ENCODE measurements at places on chromosomes 12 and 14.

- DNase-seq = no peak
Measured at GRCh38 chr14:105430565-105430964, 10.9 kb downstream of the MTA1 start.

- DNase-seq = no peak
Measured at GRCh38 chr12:3294481-3294911, 196.5 kb upstream of the PRMT8 start.

DNA sequence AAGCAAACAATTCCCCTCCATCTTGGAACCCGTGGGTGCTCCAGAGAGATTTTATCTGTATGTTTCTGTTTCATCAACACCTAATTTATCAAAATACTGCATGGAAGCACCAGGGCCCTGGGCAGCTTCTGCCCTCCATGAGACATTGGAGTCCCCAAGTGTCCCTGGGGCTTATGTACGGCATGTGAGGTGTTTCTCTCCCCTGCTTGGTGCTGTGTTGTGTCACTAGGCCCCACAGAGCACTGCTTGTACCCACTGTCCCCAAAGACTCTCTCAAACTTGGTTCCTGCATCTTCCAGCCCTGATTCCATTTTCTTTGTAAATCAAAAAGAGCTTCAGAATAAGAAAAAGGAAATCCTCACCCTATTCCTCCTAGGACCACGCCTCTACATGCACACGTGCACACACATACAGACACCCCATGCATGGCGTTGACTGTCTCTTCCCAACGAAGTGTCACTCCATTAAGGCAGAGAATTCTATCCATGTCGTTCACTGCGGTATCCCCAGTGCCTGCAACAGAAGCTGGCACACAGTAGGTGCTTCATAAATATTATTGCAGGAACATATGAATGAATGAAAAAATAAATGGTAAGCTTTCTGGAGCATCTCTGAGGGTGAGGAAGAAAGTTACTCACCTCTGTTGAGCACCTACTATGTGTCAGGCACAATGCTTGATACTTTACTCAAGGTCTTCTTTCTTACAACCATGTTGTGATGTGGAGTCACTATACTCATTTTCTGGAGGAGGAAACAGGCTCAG lies 191.6 kb downstream of the DICER1 start:
- DNase-seq = no peak

DNA sequence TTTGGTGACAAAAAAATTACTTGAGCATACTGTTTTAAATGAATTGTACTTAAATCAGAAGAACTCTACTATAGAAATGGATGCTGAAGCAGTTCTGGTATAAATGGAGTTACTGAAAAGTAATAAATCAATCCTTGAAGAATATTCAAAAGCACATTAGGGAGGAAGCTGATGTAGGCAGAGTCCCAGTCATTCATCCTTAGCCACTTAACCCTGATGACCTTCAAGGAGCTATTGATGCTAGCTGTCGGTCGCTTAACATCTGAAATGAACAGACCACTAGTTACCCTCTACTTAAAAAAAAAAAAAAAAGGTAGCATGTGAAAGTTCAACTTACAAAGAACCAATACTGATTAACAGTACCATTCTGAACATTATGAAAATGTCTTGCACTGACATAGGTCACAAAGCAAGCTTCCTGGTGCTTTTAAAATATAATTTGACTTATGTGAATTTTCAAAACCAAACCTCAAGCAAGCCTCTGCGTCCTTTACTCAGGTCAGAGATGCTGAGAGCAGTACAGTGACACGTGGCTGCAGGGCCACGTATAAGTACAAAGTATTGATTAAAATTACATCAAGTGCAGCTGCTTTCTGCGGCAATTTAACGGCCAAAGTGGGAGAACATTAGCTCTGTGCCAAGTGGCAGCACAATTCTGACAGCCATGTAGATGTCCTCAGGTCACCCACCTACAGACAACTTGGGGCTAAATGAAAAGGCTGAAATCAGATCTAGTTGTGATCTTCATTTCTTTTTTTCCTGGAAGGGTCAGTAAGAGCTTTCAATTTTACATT lies 18.1 kb downstream of the PPM1H start:
- DNase-seq = no peak

DNA sequence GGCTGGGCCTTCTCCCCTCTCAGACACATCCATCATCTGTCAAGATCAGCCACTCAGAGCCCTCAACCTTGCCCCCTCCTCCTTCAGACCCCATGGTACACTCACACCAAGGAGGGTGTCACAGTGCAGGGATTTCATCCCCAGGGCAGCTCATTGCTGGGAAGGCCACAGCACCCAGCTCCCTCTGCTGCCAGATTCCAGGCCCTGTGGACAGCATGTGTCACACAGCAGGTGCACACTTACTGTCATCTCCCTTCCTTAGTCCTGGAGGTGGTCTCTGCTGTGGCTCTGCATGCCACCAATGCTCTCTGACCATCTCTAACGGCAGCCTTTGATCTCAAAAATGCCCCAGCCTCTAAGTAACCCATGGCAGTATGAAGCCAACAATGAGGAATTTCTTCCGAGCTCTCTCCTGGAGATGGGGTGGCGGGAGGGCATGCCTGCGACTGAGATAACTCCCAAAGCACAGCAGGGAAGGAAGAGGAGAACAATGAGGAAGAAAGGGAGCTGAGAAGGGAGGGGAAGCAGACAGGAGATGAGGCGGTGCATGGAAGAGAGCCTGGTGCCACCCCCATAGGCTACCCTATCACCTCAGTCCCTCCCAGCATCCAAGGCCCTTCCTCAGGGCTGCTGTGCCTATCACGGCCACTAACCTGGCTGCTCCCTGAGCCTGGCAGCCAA lies 101.0 kb downstream of the SINHCAF start:
- no peak for DNase-seq

DNA sequence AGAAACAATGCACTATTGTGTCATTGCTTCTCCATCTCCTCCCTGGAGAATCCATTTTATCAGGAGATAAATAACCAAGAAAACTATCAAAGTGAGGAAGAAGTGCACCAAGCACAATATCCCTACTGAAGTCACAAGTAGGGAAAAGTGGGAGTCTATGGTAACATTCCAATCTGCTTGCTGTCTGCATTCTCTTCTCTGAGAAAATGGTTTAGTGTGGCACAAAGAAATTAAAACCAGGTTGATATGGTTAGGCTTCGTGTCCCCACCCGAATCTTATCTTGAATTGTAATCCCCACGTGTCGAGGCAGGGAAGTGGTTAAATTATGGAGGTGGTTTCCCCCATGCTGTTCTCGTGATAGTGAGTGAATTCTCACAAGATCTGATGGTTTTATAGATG lies 209.7 kb downstream of the PRKD1 start:
- no peak for DNase-seq

DNA sequence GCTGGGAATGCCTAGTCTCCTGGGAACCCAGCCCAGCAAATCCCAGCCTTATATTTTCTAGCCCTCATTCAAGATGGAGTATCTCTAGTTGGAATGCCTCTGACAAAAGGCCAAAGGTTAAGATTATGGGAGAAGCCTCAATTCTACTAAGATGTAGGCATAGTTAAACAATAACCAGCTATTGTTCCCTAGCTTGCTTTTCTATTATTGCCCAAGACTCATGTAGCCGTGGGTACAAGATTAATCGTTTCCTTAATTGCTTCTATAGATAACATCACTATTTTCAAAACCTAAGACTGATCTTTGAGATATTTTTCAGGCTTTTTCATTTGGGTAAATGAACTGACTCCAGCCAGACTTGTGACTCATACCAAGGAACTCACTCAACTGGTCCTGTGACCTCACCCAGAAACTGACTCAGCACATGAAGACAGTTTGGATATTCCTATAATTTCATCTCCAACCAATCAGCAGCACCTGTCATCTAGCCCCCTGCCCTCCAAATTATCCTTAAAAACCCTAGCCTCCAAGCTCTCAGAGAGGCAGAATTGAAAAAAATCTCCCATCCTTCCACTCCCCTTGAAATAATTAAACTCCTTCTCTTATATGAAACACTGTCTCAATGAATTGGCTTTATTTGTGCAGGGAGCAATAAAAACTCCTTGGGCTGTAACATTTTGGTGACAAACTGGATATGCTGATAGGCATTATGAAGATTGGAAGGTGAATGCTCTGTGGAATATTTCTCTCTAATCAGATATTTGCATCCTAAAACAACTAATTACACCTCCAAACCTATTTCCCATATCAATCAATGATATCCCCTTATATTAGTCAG lies 589.0 kb downstream of the C12orf50 start:
- peak; percentile 33 for DNase-seq

GRCh38 chr12:75721796-75722195 lies 210.4 kb upstream of the KRR1 start:
- DNase-seq = no peak

- DNase-seq = peak; percentile 5
Measured at GRCh38 chr12:40011775-40012129, 94.1 kb downstream of the SLC2A13 start.

GRCh38 chr12:89856431-89856830 lies 147.8 kb upstream of the ATP2B1 start:
- DNase-seq = peak; percentile 67

GRCh38 chr14:90451443-90451842 lies 54.6 kb downstream of the CALM1 start:
- DNase-seq = no peak

DNA sequence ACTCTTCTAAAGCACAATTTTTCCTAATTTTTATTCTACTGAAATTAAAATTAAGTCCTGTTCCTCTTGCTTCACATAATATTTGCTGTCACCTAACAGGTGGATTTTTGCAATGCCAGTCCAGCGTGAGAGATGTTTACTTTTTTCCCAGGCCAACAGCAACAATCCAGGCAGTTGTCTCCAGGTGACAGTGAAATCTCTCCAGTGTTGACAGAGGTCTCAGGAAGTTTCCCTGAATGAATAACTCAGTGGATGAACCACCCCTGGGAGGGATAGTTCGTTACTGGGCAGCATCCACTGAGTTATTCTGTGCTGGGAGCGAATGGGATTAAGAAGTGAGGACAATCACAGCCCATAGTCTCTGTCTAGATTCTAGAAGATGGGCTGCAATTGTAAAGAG lies 7.1 kb upstream of the NT5DC3 start:
- no peak for DNase-seq

DNA sequence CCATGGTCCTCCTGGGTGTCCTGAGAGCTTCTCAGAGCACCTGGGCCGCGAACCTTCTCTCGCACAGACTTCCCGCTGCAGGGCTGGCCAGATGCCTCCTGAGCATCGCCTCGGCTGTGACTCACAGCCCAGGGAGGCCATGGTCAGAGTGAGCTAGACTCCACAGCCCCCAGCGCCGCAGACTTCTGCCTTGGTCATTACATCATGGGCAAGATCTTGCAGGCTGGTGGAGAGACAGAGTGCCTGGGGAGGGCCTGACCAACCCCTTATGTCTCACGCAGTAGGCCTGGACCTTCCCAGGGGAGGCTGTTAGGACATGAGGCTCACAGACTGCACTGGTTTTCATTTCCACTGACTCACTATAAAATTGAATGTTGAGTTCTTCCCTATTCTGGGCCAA lies 41.8 kb downstream of the SMOC1 start:
- DNase-seq = no peak

- DNase-seq = peak; percentile 89
Measured at GRCh38 chr14:49586673-49587460, 687 bp upstream of the RPS29 start.

DNA sequence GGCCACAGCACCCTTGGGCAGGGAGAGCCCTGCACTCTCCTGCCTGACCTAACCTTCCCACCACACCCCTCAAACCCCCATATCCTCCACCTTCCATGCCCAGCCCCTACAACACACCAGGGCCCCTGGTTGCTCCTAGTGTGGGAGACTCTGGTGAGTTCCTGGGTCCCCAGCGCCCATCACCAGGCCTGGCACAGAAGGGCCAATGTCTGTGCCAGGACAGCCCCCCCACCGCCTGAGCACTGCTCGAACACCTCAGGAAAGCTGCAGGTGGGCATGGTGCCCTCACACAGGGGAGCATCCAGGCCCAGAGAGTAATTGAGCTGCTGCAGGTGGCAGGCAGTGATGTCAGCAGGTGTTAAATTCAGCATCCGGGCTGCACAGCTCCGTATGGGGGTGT lies 15.2 kb downstream of the ADCY6 start:
- DNase-seq = no peak

DNA sequence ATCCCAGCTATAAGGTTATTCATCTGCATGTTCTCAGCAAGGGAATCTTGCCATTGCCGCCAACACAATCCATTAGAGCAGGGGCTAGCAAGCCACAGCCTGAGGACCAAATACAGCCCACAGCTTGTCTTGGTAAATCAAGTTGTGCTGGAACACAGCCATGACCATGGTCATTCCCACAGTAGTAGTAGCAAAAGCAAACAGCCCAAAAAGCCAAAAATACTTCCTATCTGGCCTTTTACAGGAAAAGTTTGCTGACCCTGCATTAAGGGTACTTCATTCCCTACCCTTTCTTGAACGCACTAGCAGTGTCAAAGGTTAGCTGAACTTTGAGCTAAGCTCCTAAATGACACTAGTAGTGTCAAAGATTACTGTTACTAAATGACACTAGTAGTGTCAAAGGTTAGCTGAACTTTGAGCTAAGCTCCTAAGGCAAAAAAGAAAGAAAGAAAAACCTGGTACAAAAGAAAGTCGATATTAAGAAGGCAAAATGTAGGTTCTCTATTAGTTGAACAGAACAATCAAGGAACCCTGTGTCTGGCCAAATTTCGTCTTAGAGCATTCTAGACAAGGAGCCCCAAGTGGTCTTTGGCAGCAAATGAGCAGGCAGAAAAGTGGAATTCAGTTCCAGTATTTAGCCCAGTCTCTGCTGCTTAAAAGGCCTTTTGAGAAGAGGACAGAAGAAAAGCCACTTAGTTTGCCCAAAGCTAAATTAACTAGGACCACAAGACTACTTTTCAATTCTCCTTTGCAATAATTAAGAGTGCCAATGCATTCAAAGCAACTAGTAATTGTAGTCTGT lies 67.7 kb downstream of the NT5DC3 start:
- DNase-seq = no peak

GRCh38 chr14:44795725-44796124 lies 166.0 kb downstream of the KLHL28 start:
- DNase-seq = no peak

- DNase-seq = peak; percentile 91
Measured at GRCh38 chr14:59187802-59188460, 536 bp upstream of the DAAM1 start.

- DNase-seq = no peak
Measured at GRCh38 chr12:51915003-51915625, 7.8 kb downstream of the ACVRL1 start.
